ENCODE measurements at places on chromosomes 2 and 18.

- DNase-seq: no peak
Measured at GRCh38 chr2:135638825-135639224, 102.8 kb upstream of the UBXN4 start.

DNA sequence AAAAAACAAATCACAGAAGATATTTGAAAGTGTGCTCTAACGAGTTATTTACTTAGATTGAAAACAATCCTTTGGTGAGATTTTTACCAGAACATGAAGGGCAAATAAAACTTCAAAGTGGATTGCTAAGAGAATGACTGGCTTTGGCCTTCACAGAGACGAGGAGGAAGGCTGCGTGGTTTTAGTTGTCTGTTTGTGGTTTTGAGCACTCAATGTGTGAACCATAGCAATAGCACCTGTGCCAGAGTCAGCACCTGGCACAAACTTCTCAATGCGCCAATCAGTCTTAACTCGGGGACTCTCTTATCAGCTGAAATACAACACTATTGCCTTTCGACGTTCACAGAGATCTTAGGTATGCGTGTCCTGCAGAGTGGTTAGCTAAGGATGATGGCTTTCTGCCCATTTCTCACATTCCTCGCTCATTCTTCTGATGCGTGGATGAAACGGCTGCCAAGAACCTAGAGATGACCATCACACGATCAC, 70.0 kb downstream of the MBP start:
- no peak for DNase-seq

- no peak for DNase-seq
Measured at GRCh38 chr2:215466097-215466909, 30.4 kb upstream of the FN1 start.

DNA sequence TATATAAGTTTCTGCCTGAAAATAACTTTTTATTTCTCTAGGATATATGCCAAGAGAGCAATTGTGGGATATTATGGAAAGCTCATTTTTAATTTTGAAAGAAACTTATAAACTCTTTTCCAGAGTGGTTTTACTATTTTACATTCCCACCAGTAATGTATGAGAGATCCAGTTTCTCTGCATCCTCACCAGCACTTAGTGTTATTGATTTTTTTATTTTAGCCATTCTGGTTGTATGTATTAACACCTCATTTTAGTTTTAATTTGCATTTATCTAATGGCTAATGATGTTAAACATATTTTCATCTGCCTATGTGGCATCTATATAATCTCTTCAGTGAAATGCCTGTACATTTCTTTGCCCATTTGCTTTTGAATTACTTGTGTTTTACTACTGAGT, 597.7 kb upstream of the RAB6C start:
- no peak for DNase-seq

DNA sequence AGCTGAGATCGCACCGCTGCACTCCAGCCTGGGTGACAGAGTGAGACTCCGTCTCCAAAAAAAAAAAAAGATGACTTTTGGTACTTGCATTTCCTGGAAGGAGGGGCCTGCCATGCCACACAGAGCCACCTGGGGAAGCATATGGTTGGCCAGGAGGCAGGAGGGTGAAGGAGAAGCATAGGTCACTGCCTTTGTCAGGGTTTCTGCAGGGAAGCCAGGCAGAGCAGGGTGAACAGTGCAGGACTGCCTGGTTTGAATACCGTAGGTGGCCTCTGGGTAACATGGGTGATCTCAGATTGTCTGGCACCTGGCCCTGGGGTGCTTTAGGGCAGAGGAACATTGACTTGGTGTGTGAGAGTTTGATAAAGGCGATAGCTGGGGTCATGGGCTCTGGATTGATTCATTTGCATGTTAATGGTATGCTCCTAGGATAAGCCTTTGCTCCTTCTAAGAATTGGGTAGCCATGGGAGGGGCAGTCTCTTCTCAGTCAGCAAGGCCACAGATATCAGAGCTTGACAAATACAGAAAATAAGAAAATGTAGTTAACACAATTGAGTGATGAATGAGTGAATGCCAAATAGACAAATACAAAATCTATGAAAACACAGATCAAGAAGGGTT, 124.0 kb upstream of the SEC11C start:
- no peak for DNase-seq

GRCh38 chr2:103386872-103387271, 625.0 kb downstream of the TMEM182 start:
- DNase-seq: no peak

GRCh38 chr2:38026846-38027245, 49.1 kb downstream of the CYP1B1 start:
- no peak for DNase-seq

GRCh38 chr2:207813221-207813916, 43.7 kb upstream of the FZD5 start:
- DNase-seq: no peak

- DNase-seq: no peak
Measured at GRCh38 chr2:119753930-119754321, 5.8 kb upstream of the PTPN4 start.

GRCh38 chr2:40957508-40957907, 505.6 kb upstream of the SLC8A1 start:
- no peak for DNase-seq

- no peak for DNase-seq
Measured at GRCh38 chr2:96103761-96104486, 12.4 kb downstream of the ADRA2B start.

- DNase-seq: no peak
Measured at GRCh38 chr2:85709401-85709811, 15.2 kb downstream of the GNLY start.

- DNase-seq: no peak
Measured at GRCh38 chr2:118730405-118730804, 117.0 kb downstream of the EN1 start.

DNA sequence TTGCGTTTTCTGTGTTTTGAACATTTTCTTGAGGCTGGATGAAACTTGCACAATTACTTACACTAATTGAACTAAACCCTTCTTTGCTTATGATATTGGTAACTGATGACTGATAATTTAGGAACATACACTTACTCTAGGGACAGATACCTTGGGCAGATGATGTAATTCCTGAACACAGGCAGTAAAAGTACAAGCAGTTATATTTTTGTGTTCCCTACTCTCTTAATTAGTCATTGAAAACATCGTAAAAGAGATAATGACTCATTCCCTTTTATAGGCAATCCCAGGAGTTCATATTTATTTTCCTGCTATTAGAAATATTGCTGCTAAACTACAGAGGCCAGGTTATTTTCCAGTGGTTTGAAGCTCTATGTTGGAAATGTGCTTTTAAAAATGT, 46.4 kb downstream of the CCDC85A start:
- DNase-seq: no peak

DNA sequence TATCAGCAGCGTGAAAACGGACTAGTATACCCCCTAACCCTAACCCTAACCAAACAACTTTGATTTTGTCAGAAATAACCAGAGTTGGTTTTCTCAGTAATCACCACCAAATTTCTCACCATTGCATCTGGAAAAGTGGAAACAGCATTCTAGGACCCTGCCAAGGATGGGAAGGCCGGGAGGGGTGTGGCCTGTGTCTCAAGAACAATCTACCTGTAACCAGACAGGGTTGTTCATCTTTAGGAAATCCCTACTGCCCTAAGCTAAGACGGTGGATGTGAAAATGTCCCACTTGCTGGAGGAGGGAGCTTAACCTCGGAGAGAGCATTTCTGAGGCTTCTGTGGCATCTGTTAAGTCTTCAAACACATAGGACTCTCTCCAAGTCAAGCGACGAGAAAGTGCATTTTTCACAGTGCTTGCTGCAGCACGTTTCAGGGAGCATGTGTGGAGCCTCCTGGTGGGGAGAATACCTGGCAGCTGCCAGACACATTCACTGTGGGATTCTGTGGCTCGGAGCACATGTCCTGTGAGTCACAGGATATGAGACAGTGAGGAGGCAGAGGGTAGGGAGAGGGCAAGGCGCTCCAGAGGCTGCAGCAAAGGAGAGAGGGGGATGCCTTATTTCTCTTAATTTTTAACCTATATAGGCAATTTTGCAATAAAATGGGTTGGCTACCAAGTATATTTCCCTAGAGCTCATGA, 207.5 kb downstream of the SPP2 start:
- DNase-seq: no peak
